ENCODE measurements at places on chromosomes 7 and 10.

- no peak for DNase-seq
These were observed 910 bp downstream of the WIPF3 start for GRCh38 chr7:29806995-29807841.

- DNase-seq, result no peak
These were observed 42.0 kb downstream of the SHH start for GRCh38 chr7:155770241-155770640.

GRCh38 chr7:71870812-71871211 is 541.3 kb downstream of the CALN1 start:
- no peak for DNase-seq

- DNase-seq, result no peak
These were observed 127.6 kb upstream of the RHOBTB1 start for GRCh38 chr10:61071580-61071979.

- no peak for DNase-seq
These were observed 55.8 kb downstream of the AKR1C4 start for GRCh38 chr10:5252177-5253037.

GRCh38 chr10:56874950-56875349 is 513.9 kb upstream of the ZWINT start:
- DNase-seq, result no peak

- no peak for DNase-seq
These were observed 30.8 kb downstream of the ABI1 start for GRCh38 chr10:26829810-26830515.

DNA sequence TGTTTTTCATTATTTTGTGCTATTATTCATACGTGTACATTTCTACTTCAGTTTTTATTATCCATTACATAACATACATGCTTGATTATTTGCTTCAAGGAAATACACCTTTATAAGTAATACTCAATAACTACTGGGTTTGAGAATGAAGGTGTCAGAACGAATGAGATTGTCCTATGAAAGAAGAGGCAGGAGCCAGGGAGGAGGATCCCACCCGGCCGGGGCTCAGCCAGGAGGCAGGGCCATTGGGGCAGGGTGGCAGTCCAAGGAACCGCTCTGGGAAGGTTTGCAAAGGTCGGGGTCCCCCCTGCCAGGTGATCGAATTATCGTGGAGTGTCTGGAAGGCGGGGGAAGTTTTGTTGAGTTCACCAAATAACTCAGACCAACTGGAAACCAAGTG is 9.1 kb downstream of the TRIM56 start:
- no peak for DNase-seq

DNA sequence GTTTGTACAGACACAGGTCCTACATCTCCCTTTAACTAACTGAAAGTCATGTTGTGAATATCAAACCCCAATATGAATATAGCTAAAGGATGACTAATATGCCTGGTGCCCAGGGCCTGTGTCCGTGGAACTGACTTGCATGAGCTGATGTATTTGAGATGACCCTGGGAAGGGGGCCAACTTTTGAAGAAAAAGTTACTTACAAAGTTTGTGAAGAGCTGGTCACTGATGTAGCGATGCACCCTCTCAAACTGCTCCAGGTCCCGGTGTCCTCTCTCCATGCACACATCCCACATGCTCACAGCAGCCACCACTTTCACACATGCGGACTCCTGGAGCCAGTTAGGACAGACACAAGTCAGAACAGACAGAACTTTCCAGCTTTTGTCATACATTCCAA is 106.2 kb downstream of the ABCC2 start:
- no peak for DNase-seq

DNA sequence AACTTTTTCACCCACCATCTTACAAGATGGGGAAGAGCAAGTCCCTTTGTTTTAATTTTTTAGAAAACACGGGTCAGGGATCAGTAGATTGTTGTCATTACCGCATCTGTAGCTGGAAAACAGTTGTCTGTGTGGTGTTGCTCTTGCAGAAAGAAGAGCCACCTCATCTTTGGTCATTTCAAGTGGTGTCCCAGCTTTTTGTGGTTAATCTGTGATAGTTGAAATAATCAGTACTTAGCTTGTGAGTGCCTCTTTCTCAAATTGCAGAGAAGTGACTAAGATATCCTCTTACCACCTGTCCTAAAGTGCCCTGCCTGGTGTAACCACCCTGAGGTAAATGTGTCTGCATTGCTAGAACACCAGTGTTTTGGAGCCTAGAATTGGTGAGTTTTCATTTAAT is 5.5 kb downstream of the PRPF18 start:
- no peak for DNase-seq

- DNase-seq, result no peak
These were observed 14.2 kb downstream of the VTI1A start for GRCh38 chr10:112461029-112461887.

DNA sequence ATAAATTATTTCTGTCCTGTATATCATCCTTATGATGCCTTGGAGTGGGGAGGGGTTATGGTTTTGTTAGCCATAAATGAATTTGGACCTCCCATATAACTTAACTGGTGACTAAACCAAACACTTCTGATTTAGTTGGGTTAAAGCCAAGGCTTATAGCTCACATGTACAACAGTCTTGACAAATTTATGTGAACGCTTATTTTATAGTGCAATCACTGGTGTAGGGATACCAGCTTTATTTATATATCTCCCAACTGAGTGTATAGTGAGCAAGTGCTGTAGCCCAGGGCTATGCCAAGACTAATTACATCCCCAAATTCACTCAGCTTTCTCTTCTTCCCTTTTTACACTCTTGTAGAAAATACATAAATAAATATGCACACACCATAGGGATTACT is 956.2 kb downstream of the SORCS3 start:
- DNase-seq, result no peak

GRCh38 chr10:11272915-11273389 is 255.3 kb downstream of the CELF2 start:
- DNase-seq, result peak; percentile 64

DNA sequence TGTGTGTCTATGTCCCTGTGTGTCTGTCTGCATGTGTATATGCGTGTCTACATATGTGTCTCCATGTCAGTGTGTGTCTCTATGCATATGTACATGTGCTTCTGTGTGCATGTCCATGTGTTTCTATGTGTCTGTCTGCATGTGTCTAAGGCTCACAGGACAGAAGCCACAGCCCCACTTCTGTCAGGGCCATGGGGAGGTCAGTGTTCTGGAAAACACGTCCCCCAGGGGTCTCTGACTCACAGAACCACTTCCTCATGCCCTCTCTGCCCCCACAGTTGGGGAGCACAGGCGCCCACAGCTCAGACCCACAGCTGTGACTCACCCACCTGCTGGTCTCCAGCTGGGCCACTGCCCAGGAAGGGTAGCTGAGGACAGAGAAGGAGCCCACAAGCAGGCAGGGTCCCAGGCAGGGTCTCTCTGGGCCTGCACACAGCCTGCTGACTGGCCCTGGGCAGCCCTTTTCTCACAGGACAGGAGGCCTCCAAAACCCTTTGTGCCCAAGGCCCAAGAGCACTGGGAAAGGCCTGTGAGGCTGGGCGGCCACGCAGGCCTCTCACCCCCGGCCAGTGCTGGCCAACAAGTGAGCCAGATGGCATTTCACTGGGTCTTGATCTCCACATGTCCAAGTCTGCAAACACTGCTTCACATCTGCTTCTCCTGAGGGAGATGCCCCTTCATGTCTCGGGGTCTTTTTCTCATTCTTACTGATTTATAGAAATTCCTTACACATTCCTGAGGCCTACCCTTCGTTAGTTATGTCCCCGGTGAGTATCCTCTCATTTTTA is 102.9 kb upstream of the FAM20C start:
- no peak for DNase-seq

DNA sequence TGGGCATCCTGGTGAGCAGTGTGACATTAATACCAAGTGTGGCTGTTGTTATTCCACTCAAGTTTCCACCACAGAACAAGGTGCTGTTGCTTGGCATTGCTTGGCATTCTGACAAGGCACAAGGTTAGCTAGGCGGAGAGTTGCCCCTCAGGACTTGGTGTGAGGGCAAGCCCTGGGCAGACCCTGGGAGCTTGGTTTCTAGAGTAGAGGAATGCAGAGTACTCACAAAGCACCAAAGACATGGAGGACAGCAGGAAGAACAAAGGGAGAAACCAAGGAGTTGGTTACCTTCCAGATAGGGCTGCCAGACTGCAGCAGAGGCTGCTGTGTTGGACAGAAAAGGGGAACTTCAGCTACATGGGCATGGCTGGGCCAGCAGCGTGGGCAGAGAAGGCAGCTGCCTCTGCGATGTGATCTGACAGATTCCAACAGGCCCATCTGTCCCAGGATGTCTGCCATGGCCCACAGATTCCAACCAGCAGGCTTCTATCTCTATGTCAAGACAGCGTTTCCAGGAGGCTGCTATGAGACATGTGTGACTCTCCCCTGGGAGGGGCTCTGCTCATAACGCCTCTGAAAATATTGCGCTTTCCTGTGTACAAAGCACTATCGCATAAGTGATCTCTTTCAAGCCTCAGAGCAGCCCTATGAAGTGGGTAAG is 1.8 kb downstream of the GOLGA7B start:
- no peak for DNase-seq

DNA sequence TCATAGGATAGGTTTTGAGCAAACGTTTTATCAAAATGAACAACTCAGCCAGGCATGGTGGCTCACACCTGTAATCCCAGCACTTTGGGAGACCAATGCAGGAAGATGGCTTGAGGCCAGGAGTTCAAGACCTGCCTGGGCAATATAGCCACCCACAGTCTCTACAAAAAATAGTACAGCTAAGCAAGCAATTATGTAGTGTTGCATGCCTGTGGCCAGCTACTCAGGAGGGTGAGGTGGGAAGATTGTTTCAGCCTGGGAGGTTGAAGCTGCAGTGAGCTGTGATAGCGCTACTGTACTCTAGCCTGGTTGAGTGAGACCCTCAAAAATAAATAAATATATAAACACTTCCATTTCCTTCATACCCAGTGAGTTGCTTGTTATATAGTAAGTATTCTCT is 67.1 kb downstream of the LSMEM1 start:
- no peak for DNase-seq

DNA sequence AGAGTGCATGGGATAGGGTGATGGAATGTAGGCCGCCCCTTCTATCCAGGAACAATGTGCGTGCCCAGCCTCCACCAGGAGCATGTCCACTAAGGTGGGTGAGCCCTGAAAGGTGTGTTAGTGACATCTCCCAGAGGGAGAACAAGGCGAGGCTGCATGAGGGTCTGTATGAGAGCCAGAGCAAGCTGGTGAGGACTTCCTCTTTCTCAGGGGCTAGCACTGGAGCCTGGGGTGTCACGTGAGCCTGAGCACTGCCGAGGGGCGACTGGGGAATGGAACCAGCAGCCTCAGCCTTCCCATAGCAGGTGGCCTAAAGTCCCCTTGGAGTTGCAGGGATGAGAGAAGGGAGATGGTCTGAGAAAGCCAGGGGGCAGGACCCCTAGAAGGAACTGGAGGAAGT is 156.3 kb upstream of the COBL start:
- DNase-seq, result no peak

DNA sequence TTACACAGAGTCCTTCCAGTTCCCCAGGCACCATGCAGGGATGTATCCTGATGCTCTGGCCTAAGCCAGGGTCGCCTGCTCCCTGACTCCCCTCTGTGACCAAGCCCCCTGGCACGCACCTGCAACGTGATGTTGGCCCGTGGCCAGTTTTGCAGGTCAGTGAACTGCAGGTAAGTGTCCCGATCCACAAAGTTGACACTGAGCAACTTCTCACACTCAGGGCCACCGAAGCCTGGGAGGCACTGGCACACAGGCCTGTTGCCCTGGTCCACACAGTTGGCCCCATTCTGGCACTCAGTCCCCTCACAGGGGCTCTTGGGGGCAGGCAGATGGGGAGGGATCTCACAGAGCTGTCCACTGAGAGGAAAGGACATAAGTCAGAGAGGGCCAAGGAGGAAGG is 174.3 kb downstream of the LCOR start:
- DNase-seq, result no peak

- DNase-seq, result no peak
These were observed 231.0 kb upstream of the SMIM30 start for GRCh38 chr7:113349339-113349738.

DNA sequence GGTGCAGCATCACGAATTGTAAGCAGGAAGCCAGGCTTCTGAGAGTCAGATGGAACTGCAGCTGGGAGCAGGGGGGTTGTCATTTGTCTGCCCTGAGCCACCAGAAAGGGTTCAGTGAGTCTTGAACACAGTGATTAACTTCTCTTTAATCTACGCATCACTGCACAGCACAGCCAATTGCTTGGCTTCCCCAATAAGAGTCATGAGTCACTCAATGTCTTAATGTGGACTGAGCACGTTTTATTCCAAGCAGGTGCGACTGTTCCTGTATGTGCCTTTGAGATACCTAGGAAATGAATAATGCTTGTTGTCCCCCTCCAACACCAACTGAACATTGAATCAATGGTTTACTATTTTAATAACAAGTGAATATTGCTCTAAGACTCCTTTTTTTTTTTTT is 26.0 kb upstream of the PLEKHA1 start:
- DNase-seq, result no peak

GRCh38 chr7:34198231-34198641 is 292.9 kb downstream of the BMPER start:
- no peak for DNase-seq

- peak; percentile 71 for DNase-seq
These were observed 65.0 kb downstream of the DNAJC12 start for GRCh38 chr10:67772894-67773511.

DNA sequence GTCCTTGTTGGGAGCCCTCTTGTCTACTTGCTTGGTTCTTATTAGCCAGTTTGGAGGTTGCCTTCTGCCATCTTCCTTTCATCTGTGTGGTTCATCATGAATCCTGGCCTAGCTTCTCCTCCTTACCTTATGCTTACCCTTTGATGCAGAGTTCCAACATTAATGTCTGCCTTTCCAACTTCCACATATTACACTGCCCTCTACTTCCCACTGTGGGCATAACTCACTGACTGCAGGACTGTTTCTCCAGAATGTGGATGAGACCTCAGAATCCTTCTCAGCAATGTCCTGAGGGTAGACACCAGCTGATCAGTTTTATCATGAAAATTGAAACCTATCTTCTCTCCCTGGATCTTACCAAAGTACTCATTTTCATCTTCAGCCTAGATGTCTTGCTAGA is 491.0 kb downstream of the LRMDA start:
- DNase-seq, result no peak

DNA sequence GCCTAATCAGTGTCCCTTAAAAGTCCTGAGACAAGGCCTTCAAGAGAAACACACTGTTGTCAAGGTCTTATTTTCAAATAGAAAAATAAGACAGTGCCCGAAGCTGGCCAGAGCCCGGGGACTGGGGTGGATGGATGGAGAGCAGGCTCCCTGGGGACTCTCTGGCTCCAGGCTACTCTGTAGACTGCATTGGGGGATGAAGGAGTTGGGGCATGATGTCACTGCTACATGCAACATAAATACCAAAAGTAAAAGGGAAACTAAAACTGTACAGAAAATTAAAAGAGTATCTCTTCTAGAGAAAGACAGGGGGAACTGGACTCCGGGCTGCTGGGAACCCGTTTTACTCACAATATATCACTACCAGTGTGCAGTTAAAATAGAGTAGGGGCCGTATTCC is 629.8 kb downstream of the KCNMA1 start:
- peak; percentile 30 for DNase-seq

GRCh38 chr7:101747879-101748345 is 69.5 kb upstream of the CUX1 start:
- no peak for DNase-seq

All from GM10248 (cell line).